ENCODE measurements at places on chromosomes 7 and 10. TPM values are rescaled to one million over a fixed set of nuclear protein-coding genes. Genes with fewer than 3 reads are reported as not detected.

- no peak for DNase-seq
Observed at GRCh38 chr10:52442576-52442975, 128.5 kb downstream of the DKK1 start.

GRCh38 chr10:69583106-69583505 lies 9.9 kb upstream of the NEUROG3 start:
- no peak for DNase-seq

The FGFR2 gene
- polyA plus RNA-seq = 26.2 TPM

The LOXL4 gene
- 3.6 TPM for polyA plus RNA-seq

The CALHM1 gene
- polyA plus RNA-seq = 0.05 TPM

All from thymus (tissue), 14 donors.